ENCODE measurements at places on chromosomes 4 and X.

GRCh38 chrX:100341142-100341510, 68.9 kb downstream of the PCDH19 start:
- DNase-seq, result no peak

GRCh38 chrX:56812515-56813105, 83.6 kb downstream of the NBDY start:
- peak; percentile 7 for DNase-seq

GRCh38 chr4:1736812-1737211, 15.5 kb downstream of the TACC3 start:
- no peak for DNase-seq

DNA sequence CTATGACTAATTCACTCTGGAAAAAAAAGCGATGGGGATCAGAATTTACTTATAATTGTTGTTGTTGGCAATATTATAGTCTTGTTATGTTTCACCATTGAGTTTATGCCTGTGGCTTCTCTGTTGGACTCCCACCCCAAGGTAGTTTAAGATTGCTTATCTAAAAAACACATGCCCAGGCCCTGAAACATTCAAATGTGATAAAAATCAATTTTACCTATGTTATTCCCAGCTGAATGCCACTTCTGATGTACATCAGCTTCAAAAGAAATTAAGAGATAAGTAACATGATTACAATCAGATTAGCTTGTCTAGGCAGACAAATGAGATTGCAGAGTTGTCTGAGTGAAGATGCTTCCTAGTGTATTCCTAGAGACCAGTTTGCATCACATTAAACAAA, 484.7 kb downstream of the PCDH7 start:
- DNase-seq, result no peak

- no peak for DNase-seq
Observed at GRCh38 chr4:118099106-118099505, 64.8 kb downstream of the NDST3 start.

DNA sequence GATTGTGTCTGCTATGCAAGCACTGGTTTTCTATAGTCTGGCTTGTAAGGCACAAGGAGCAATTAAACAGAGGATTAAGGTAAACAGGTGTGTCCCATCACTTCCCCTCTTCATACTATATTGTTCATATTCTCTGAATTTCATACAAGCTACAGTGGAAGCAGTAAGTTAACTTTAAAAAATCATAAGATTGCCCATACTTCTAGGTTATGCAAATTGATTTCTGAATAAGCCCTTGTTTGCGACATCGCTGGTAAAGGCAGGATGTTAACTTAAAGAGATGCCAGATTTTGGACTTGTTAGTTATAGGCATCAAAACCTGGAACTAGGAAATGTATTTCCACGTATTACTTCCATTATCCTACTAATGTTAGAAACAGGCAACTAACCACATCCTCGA, 1.0 kb upstream of the TMEM131L start:
- DNase-seq, result no peak

DNA sequence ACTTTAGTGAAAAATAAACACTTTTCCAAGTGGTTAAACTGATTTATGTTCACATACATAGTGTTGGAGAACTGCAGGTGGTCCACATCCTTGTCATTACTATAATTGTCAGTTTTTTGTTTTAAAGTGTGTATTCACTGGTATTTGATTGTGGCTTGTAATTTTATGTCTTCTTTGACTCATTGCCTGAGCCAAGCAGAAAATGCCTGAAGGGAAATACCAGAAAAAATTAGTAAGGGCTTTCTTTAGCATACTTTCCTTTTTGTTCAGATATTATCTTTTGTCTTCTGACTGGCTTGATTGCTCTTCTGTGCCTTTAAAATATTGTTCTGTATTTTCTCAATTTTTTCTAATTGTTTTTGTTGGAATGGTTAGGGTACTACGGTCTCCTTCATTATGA, 981.3 kb downstream of the C4orf33 start:
- no peak for DNase-seq

DNA sequence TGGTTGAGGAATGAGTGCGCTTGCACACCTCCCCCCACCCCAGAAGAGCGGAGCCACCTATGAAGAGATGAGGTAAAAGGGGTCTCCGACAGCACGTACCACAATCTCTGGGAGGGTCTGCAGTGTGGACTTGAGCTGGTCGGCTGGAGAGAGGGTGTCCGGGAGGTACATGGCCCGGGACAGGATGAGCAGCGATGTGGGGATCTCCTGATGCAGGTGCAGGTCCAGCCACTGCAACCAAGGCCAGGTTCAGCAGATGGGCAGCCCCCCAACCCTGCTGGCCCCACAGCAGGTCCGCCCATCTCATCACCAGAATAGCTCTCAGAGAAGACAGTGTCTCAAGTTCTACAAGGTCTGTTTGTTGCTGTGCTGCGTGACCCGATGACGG, 30.4 kb downstream of the FGFR3 start:
- DNase-seq, result no peak

- no peak for DNase-seq
Observed at GRCh38 chrX:63746278-63746677, 38.7 kb downstream of the ARHGEF9 start.

GRCh38 chrX:46693149-46693548, 65.8 kb downstream of the SLC9A7 start:
- DNase-seq, result no peak

DNA sequence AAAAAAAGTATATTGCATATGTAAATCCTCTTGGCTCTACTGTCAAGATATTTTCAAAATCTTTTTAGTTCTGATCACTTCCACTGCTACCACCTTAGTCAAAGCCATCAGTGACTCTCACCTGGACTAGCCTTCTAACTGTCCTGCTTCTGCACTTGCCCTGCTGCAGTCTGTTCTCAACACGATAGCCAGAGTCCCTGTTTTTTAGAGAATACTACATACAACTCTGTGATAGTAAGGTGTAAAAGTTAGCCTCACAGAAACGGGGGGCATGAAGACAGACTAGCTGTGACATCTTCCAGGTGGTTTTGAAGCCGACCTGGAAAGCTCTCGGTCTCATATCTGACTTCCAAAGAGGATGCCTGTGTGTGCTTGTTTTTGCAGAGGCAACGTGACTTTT, 24.7 kb downstream of the EIF2S3 start:
- DNase-seq, result no peak

GRCh38 chrX:11953615-11954014, 184.7 kb upstream of the FRMPD4 start:
- DNase-seq, result no peak

GRCh38 chr4:163967710-163968109, 473.2 kb downstream of the TMA16 start:
- no peak for DNase-seq

- no peak for DNase-seq
Observed at GRCh38 chr4:117777721-117778120, 256.6 kb upstream of the NDST3 start.

GRCh38 chr4:78653655-78654054, 102.1 kb downstream of the ANXA3 start:
- DNase-seq, result no peak

DNA sequence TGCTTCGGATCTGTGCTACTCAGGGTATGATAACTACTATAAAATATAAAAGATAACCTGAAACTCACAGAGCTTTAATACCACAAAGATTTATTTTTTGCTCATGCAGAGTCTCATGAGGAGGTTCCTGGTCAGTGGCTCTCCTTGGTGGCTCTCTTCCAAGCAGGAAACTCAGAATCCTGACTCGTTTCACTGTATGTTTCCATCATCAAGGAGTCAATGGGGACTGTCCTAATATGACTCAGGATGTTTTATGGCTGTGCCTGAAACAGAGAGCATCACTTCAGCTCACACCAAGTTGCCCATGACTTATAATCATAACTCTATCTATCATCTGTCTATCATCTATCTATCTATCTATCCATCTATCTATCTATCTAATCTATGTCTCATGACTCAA, 620.8 kb upstream of the NR3C2 start:
- no peak for DNase-seq

DNA sequence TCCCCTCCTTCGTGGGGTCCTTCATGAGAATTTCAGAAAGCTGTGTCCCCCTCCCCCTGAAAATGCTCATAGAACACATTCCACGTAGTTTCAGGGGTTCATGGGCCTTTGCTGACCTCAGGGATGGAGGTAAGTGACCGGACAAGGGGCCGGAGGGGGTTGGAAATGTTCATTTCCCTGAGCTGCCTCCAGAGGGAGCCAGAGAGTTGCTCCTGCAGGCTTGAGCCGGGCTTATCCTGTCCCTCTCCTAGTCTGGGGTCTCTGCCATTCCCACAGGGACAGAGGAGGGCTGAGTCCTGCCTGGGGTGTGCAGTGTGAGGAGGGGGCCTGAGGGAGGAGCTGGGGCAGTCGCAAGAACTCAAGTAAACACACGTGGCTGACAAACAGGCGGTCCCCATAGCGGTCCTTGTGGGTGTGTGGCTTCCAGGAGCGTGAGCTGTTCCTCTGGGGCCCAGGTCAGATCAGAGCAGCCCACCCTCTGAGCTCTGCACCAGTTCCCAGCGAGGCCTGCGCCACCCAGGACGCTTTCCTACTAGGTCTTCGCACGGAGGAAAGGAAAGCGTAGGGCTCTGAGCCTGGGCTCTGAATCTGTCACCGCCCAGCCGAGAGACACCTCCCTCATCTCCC, 62.5 kb downstream of the WFS1 start:
- DNase-seq, result no peak

- no peak for DNase-seq
Observed at GRCh38 chr4:99723612-99724011, 66.0 kb upstream of the C4orf54 start.

DNA sequence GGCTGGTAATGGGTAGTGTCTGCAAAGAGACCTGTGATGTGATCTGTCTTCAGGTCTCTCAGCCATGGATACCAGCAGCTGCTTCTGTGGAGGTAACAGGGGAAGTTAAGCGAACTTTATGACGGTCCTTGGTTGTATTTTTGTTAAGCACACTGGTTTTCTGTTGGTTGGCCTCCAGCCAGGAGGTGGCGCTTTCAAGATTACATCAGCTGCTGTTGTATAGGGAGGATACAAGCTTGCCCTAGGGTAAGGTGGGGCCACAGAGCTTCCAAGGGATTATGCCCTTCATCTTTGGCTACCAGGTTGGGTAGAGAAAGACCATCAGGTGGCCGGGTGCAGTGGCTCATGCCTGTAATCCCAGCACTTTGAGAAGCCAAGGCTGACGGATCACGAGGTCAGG, 834.2 kb upstream of the GALNTL6 start:
- DNase-seq, result no peak

DNA sequence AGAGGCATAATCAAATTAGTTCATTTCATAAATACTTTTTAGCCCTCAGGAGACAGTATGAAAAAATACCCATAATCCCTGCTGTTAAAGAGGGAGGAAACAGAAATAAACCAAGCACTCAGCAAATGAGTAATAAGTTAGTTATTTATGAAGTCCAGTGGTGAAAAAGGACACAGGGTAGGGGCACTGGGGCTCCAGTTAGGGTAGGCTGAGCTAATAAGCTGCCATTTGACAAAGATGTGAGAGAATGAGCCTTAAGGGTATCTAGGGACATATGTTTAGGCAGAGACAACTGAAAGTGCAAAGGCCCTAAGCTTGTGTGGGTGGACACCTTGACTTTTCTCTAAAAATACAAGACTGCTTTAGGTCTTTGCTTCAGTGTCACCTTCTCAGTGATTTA, 94.4 kb downstream of the IL15 start:
- DNase-seq, result no peak

GRCh38 chrX:68234171-68234910, 199.0 kb downstream of the OPHN1 start:
- DNase-seq, result no peak

DNA sequence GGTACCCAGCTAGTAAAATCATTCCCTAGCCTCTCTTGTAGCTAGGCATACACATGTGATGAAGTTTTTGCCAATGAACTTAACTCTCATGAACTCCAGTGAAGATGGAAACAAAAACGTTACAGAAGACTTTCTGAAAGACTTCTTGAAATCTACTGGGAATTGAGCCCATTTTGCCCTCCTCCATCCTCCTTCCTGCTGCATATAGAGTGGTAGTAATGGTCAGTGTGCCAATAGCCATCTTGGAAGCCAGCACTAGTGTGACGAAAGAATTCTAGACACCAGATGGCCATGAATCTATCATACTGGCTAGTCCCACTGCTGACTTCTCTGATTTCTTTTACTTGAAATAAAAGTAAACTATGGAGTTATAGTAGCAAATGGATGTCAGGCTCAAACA, 30.9 kb upstream of the PPA2 start:
- DNase-seq, result no peak

- no peak for DNase-seq
Observed at GRCh38 chrX:112066813-112067212, 15.8 kb downstream of the TRPC5 start.

DNA sequence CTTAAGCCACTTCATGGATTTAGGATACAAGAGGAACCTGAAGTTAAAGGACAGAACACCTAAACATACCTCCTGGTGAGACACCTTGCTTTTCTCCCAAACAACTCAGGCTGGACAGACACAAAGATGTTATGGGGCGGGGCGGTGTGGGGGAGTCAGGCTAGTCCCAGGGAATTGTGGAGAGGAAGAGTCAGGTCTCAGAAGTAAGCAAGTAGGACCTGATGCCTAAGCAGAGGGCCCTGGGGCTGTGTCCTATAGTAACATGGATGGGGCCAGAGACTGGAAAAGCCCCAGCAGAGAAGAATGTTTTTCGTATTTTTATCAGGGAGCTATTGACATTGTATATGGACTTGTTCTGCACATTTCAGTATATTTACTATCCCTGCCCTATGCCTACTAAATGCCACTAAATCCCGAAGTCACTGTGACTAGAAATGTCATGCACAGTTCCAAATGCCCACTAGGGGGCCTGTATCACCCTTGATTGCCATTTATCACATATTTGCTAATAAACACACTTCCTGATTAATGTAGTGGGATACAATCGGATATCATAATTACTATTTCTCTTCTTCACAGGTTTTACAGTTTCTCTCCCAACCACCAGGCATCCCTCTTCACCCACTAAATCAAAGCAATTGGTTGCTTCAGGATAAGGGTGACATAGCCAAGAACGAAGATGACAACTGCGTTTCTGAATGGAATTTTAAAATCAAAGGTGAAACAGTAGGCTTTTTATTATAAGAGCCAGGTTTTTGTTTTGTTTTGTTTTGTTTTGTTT, 23.8 kb upstream of the ARHGAP10 start:
- DNase-seq, result no peak

DNA sequence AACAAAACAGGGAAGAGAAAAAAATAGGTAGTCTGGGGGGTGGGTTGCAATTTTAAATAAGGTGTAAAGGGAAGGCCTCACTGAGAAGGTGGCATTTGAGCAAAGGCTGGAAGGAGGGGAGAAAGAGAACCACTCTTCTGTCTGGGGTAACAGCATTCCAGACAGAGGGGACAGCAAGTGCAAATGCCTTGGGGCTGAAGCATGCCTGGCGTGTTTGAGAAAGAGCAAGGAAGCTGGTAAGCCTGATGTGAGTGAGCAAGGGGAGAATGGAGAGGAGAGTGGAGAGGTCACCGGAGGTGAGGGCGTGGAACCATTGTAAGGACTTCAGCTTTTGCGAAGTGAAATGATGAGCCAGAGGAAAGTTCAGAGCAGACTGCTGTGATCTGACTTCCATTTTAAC, 19.7 kb upstream of the DOCK11 start:
- DNase-seq, result no peak

- DNase-seq, result no peak
Observed at GRCh38 chrX:135893294-135893817, at the start of the genes CT45A10 and SAGE1. TSS of gene CT45A10 (minus strand) at chrX:135893444. CDS start at chrX:135885344, 8,100 bp downstream. TSS of gene SAGE1 (plus strand) at chrX:135893716. CDS start at chrX:135896243, 2,527 bp downstream.

GRCh38 chr4:127623797-127624083, 9.0 kb upstream of the INTU start:
- no peak for DNase-seq

- no peak for DNase-seq
Observed at GRCh38 chrX:20354505-20354904, 87.8 kb upstream of the RPS6KA3 start.

- DNase-seq, result no peak
Observed at GRCh38 chr4:15162465-15163283, 160.4 kb downstream of the CPEB2 start.

Data from activated CD8-positive, alpha-beta memory T cell treated with anti-CD3 and anti-CD28 coated beads for 4 hours (primary cell).